Right ventricle myocardium inferior (tissue), 1 donor: ENCODE measurements at places on chromosomes 12 and 14. TPM values are rescaled to one million over a fixed set of nuclear protein-coding genes. Genes with fewer than 3 reads are reported as not detected.

RILPL1 gene
- total RNA-seq, result 94.3 TPM

GRCh38 chr12:114245555-114245954 is 160.4 kb downstream of the TBX5 start:
- DNase-seq, result no peak

NFATC4 gene
- 28.4 TPM for total RNA-seq

DNA sequence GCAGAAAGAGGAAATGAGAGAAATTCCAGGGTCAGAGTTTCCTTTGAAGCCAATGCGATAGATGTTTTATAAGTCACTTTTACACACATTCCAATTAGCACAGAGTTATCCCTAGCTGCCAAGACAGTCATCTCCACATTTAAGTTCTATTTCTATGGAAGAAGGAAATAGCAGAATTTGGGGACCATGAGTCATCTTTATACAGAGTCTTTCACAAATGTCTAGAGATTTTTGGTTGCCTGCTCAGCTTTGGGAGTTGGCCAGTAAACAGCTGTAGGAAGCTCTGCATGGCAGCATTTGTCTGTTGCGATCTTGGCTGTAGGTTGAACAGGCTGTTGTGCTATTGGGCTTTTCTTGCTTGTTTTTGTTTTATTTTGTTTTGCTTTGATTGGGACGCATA is 884.3 kb downstream of the GALC start:
- no peak for DNase-seq

- no peak for DNase-seq
Observed at GRCh38 chr12:32151086-32151485, 44.4 kb downstream of the BICD1 start.

DNA sequence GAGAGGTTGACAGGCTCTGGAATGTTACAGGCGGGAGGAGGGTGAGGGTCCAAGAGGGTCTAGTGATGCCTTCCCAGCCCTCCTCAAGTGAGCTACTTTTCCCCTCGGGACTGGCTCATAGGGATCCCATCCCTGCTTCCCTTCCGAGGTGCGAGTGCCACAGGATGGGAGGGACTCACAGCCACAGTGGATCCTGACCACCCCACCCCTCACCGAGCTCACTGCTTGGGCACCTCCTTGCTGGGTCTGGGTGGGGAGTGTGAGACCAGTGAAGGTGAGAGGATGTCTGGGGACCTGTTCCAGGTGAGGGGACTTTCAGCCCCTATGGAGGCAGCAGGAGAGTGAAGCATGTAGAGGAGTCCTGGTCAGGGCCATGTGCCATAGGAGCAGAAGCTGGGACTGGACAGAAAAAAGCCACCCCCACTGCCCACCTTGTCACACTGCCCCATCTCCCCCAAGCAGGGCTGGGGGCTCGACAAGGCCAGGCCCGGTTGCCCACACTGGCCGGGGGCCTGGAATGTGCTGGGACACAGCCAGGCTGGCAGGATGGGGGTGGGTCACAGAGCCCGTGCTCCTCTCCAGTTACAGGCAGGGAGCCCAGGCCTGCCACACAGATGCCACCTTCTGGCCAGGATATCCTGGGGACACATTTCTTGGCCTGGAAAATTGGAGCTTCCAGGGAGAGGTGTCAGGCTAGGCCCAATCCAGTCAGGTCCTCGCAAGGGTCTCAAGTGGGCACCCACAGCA is 1.7 kb upstream of the TNS2 start:
- DNase-seq, result no peak

GRCh38 chr12:10393291-10393690 is 3.5 kb upstream of the KLRK1 start:
- no peak for DNase-seq

HELB gene
- total RNA-seq, result 0.89 TPM

SLCO1A2 gene
- not detected for total RNA-seq

DNA sequence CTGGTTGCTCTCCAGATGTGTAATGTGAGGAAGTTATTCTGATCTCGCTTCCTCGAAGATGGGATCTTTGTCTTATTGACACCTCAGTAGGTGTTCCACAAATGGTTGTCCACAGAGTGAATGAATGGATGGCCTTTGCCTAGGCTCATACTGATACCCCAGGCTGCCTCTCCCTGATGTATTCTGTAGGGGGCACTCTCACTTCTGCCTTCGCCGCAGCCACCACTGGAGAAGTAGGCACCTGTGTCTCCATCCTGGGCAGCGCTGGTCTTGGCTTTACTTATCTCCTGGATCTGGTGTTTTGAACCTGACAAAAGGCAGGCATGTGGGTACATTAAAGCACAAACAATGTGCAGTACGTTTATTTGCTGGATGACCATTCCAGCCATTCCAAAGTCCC is 82.1 kb downstream of the ZFP36L1 start:
- no peak for DNase-seq

GRCh38 chr14:64937171-64937820 is 5.2 kb downstream of the GPX2 start:
- no peak for DNase-seq

DNA sequence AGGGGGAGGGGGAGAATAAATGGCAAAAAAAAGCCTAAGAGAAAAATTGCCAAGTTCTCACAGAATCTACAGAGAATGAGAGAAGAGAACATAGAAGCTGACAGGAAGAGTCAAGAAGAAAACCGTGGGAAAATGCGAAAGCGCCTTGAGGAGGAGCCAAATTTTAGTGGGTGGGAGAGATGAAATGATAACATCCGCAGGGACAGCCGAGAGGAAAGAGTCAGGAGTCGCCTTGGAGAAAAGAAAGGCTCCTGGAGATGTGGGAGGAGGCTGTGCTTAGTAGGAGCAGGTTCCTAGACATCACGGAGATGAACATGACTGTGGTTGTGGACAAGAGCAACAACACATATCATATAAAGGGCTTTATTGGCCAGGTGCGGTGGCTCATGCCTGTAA is 49.4 kb downstream of the PHLDA1 start:
- DNase-seq, result no peak

GRCh38 chr14:38143170-38143569 is 64.5 kb upstream of the SSTR1 start:
- DNase-seq, result no peak

DNA sequence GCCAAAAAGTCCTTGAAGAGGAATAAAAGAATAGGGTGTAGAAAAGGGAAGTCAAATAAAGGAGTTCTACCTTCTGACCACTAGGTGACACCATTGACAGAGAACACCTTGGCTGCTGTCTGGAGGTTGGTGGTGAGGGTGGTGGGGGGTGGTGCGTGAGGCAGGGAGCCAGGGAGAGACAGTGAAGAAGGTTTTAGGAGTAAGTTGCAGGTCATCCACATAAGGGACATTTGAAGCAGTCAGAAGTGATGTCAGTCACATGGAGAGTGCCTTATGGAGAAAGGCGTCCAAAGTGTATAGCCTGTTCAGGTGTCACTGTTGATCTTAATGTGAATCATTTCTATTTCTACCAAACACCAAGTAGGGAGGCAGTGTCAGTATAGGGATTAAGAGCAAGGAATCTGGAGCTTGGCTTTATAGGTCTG is 279.3 kb upstream of the DDHD1 start:
- no peak for DNase-seq

C12orf54 gene
- total RNA-seq, result not detected

RIPK3 gene
- total RNA-seq, result 4.2 TPM

DNA sequence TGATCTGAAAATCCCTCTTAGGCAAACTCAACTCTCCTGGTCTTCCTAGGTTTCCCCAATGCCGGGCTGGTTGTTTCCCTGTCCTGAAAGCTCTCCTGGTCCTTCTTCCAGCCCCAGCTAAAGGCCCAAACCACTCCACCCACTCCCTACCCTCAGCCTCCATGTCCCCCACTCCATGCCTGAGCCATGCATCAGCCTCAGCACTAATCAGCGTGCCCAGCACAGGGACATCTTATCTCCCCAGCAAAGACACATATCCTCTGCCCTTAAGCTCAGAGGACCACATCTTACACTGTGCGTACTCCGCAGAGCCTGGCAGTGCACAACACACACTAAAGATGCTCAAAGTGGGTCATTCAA is 25.9 kb downstream of the ACTN1 start:
- no peak for DNase-seq

DNA sequence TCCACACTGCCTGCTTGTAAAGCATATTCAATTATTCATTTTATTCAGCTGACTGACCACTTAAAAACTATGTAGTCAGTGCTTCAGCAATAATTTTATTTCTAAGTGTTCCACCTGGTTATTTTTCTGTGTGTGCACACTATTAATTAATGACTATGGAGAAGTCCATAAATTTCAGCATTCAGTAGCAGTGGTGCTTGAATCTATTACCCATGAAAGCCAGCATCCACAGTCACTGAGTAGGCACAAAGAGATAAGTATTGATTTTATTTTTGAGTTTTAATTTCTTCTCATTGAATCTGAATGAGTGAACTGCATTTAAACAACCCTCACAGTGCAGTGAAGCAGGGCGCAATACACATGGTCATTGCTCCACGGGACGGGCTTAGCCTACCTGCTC is 643.1 kb downstream of the GALC start:
- no peak for DNase-seq
